ENCODE measurements at places on chromosomes 4 and X.

DNA sequence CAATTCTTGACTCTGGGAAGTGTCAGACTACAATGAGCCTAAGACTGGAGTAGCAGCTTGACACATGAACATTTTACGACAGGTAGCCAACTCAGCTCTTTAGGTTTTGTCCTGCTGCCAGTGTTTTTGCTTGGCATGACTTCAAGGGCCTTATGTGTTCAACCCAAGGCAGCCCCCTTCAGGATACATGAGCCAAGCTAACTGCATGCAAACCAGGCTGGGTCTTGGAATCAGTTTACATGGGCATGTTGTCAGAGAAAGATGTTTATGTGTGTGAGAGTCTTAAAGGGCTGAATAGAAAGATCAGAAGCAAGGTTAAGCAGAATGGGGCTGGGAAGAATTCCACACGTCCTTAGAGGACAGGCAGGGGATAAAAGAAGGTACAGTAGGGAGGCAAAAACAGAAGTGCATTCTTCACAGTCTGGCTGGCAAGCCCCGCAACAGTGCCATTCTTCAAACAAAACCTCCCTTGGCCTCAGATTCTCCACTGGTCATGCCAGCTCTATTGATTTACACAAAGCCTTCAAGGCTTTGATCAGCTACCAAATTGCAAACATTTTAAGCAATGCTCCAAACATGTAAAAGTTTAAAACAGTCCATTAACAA lies 97.3 kb downstream of the NKX6-1 start:
- DNase-seq, result no peak

GRCh38 chrX:97009391-97009790 lies 125.7 kb downstream of the RPA4 start:
- no peak for DNase-seq

DNA sequence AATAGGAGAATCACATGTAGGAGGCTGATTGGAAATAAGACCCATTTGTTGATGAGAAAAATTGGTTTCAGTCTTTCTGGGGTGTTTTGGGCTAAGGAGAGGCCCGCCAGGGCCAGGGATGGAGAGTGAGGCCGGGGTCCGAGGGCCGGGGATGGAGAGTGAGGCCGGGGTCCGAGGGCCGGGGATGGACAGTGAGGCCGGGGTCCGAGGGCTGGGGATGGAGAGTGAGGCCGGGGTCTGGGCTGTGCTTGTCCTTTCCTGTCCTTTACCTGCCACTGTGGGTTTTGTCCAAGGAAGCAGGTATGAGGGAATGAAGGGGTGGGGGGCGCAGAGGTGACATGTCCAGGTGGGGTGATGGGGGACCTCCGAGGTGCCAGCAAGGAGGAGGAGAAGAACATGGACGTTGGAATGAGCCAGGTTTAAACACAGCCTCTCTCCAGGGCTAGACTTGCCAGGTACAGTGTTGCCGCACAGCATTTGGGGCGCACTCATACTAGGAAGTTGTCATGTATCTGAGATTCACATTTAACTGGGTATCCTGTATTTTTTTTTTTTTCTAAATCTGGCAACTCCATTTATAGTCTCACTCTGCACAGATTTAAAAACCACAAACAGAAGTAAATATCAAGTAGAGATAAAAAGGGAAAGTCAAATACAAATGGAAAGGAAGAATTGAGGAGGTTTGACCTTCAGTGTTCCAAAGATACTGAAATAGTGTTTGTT lies 8.8 kb downstream of the RGS12 start:
- DNase-seq, result no peak

GRCh38 chr4:184744236-184744635 lies 10.3 kb upstream of the CENPU start:
- DNase-seq, result no peak

DNA sequence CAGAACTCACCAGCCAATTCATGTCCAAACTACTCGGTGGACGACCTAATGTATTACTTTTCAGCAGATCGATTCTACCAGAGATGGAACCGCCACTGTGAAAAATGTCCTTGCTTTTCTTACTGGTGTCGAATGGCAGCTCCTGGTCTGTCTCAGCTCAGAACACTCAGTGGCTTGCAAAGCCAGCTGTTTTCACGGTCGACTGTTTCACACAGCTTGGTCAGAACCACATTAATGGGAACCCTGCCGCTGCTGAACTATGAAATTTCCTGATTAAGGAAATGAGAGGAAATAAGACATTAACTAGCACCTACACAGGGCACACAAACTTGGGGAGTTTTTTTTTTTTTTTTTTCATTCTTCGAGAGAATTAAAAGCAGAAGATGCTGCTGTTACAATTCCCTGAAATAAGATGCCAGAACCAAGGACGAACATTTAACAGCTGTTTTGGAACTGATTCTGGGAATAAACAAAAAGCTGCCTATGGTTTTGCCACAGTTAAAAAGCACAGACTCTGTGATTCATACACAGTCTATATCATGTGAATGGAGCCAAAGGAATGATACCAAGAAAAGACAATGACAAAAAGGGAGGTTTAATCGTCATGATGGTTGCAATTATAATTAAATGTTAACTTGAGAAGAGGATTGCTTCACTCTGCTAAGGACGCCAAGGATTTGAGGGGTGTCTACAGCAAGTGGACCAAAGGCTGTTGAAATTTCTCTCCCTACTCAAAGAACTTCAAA lies 31.3 kb downstream of the SUPT20HL2 start:
- no peak for DNase-seq

DNA sequence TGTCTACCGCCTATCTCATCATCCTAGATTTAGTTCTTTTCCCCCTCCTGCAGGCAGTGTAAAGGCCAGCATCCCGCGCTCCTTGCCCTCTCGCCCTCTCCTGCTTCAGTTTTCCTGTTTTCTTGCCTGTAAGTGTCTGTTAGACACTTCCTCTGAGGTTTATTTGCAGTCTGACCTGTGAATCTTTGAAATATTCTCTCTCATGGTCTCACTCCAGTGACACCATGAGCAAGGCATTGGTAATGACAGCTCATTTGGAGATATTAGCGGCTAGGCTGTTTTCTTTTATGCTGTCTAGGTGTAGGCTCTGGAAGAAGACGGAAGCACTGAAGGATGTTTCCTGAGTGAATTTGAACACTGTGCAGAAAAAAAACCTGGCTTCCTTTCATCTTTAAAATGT lies 179.6 kb downstream of the KDR start:
- DNase-seq, result no peak
